Fibroblast of pulmonary artery (primary cell): ENCODE measurements at places on chromosomes 2 and 18.

DNA sequence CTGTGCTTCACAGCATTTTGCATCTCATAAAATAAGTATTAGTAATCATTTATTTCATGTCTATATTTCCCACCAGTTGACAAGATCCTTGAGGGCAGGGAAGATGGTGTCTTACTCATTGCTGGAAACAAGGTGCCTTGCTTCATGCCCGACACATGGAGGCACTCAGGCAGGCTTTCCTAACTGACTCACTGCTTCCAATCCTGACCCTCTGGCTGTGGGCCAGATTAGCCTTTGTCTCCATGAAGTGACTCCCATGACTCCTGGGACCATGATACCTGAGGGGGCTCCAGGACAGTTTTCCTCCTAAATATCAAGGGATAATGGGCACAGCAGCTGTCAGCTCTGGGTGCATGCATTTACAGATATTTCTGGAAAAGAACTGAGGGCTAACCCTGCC is 275.1 kb downstream of the AGPS start:
- peak; percentile 18 for DNase-seq

- no peak for DNase-seq
Measured at GRCh38 chr2:213147538-213147937, 3.9 kb downstream of the IKZF2 start.

GRCh38 chr2:60554074-60554645 is 706 bp upstream of the BCL11A start:
- no peak for DNase-seq

- DNase-seq: no peak
Measured at GRCh38 chr2:230660294-230661060, 52.2 kb upstream of the CAB39 start.

DNA sequence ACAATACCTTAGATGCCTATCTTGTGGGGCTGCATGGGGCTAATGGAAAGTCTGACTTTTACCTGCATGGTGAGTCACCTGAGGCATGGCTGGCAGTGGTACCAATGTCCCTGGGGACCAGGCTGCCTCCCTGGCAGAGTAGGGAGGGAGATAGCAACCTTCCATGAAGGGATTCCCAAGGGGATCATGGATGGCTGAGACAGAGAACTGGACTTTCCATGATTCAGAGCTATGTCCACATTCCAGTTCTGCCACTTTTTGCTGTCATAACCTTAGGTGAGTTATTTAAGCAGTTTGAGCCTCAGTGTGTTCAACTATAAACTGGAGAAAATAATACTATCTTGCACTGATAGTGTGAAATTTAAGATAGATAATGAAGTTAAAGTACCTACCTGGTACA is 178.6 kb downstream of the SETBP1 start:
- no peak for DNase-seq

DNA sequence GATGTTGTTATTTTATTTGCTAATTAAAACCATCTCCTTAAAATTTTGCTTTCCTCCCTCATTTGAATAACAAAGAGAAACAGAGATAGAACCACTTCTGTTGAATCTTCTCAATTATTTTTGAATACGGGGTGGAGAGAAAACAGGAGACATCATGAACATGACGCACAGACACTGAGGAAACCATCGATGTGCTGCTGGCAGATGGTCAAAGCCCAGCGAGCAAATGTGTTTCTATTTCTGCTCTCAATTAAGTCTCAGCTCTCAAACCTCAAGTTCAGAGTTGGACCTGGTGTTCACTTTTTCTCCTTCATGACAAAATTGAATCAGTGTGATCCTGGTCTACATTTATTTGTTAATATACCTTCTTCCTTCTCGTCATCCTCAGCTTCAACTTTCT is 36.1 kb upstream of the TWIST2 start:
- DNase-seq: no peak

DNA sequence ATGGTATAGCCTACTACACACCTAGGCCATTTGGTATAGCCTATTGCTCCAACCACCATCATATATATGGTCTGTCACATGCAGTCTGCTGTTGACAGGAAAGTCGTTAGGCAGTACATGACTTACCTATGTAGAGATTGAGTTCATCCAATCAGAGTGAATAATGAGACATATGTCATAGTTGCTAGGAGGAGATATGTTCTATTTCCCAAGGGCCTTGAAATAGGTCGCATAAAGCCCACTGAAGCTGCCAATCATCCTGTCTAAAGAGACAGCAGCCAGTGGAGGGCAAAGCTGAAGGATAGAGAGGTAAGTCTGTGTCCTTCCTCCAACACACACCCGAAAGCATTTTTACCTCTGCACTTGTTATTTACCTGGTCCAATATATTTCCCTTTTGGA is 263.4 kb downstream of the PTPRM start:
- DNase-seq: peak; percentile 29

DNA sequence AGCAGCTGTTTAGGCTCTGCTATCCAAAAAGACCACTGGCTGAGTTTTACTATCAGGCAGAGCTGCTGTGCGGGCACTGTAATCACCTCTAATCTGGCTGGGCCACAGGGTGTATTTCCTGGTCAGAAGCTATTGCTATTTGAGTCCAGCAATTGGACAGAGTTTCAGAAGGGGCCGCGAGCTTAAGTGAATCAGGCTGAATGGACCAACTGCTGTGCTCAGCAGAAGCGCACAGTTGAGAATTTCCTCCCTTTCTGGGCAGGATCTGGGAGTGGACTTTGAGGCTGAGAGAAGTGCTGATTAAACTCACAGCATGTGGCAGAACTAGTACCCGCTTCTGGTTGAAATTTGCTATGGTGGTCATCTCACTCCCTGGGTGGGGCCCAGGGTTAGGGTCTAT is 251.8 kb downstream of the INSIG2 start:
- DNase-seq: no peak
